ENCODE measurements at places on chromosomes 2 and 18. TPM values are rescaled to one million over a fixed set of nuclear protein-coding genes. Genes with fewer than 3 reads are reported as not detected.

- H3K36me3 ChIP-seq = no peaks in the 10 kb centered on the region
- H3K4me1 ChIP-seq = no peaks in the 10 kb centered on the region
- no peaks in the 10 kb centered on the region for H3K27me3 ChIP-seq
- no peak overlapping the region for H3K4me3 ChIP-seq
Observed at GRCh38 chr2:236847023-236847422, 238.7 kb upstream of the COPS8 start.

DNA sequence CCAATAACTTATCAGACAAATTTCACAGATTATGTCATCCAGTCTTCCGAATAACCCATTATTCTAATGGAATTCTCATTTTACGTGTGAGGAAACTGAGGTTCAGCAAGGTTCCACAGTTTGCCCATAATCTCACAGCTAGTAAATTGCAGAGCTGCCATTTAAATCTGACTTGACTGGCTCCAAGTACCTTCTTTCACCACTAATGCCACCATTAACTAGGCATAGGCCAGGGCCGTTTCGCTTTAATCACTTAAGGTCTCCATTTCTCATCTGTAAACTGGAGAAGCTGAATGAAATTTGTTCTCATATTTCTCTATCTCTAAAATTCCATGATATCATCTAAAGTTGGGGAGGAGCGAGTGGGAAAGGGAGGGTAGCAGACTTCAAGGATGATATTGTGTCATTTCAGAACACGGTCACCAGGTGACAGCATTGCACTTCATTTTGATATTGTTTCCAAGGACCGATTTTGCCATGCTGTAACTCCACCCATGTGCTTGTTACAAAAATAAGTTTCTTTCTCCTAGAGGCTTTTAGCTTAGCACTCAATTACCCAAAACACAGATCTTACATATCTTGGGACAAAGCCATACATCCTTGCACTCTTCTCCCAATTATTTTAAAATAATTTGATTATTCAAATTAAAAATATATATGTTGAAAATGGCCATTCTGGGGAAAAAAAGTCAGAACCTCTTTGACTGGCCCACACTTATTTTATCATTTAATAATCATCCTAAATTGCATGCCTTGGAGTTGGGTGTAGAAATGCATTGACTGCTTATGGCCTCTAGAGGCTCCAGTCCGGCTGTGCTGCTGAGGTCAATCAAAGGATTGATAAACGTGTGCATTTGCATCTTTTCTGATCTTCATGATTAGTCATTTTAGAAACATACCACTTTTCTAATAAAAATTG, 123.8 kb downstream of the AKAIN1 start:
- no peak overlapping the region for H3K4me3 ChIP-seq

Gene G6PC2
- not detected for total RNA-seq

DNA sequence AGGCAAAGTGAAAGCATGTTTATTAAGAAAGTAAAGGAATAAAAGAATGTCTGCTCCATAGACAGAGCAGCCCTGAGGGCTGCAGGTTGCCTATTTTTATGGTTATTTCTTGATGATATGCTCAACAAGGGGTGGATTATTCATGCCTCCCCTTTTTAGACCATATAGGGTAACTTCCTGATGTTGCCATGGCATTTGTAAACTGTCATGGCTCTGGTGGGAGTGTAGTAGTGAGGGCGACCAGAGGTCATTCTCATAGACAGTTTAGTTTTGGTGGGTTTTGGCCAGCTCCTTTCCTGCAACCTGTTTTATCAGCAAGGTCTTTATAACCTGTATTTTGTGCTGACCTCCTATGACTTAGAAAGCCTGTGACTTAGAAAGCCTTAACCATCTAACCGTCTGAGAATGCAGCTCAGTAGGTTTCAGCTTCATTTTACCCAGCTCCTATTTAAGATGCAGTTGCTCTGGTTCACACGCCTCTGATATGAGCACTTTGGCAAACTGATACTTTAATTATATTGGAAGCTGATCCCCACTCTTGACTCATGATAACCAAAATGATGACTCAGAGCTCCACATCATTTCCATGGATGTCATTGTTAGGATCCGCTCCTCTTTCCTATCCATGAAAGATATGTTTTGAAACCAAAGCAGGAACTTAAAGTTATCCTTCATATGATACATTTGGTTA, 14.5 kb upstream of the ERMN start:
- H3K27me3 ChIP-seq = no peaks in the 10 kb centered on the region
- H3K4me3 ChIP-seq = no peak overlapping the region
- H3K4me1 ChIP-seq = no peaks in the 10 kb centered on the region
- no peaks in the 10 kb centered on the region for H3K36me3 ChIP-seq
- no peak overlapping the region for H3K27ac ChIP-seq

DNA sequence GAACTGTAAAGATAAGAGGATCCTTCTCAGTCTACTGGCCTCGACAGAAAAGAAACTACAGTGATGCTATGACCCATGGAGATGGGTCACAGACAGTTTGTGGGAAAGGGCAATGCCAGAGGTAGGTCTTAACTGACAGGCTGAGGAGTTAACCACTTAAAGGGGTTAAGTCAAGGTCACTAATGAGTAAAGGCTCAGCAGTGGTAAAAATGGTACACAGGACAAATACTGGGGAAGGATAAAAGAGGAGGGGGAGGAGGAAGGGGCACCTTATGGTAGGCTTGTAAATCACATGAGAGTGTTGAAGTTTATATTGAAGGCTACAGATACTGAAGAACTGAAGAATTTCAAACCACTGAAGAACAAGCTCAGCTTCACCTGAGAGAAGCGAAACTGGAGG, 9.9 kb downstream of the IER3IP1 start:
- no peak overlapping the region for H3K27ac ChIP-seq
- DNase-seq = no peak
- no peaks in the 10 kb centered on the region for H3K4me1 ChIP-seq
- H3K27me3 ChIP-seq = no peaks in the 10 kb centered on the region

Gene GCG
- total RNA-seq = not detected

GRCh38 chr2:166068981-166069380, 58.8 kb downstream of the SCN1A start:
- no peaks in the 10 kb centered on the region for H3K27me3 ChIP-seq
- H3K4me3 ChIP-seq = no peak overlapping the region
- no peak for DNase-seq
- H3K36me3 ChIP-seq = no peaks in the 10 kb centered on the region
- no peak overlapping the region for H3K27ac ChIP-seq

Gene OSBPL1A
- total RNA-seq = 84.3 TPM

GRCh38 chr2:3838348-3838747, 135.0 kb downstream of the DCDC2C start:
- no peak for DNase-seq
- H3K36me3 ChIP-seq = no peaks in the 10 kb centered on the region

Gene DYNAP
- not detected for total RNA-seq

DNA sequence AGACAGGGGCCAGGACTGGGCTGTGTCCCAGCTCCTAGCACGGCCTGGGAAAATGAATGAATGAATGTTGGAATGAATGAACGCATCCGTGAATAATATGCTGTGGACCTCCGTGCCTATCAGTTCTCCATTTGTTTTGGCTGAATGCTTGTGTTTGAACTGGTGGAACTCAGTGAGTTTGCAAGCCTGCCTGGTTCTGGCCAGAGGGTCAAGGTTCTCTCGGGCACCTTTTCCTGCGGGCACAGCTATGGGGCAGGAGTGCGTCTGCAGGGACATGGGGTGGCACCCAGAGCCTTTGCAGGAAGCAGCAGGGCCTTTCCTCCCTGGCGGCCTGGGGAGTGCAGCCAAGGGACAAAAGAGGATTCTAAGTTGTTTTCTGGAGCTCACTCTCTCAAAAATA, 17.6 kb upstream of the PDIA6 start:
- H3K4me1 ChIP-seq = no peaks in the 10 kb centered on the region
- H3K27ac ChIP-seq = no peak overlapping the region
- H3K27me3 ChIP-seq = no peaks in the 10 kb centered on the region
- no peak for DNase-seq

- no peaks in the 10 kb centered on the region for H3K4me1 ChIP-seq
- H3K27ac ChIP-seq = peak overlapping the region; percentile 90
Observed at GRCh38 chr2:190881598-190882410, 1.2 kb downstream of the GLS start.

Gene EFR3B
- 0.73 TPM for total RNA-seq

DNA sequence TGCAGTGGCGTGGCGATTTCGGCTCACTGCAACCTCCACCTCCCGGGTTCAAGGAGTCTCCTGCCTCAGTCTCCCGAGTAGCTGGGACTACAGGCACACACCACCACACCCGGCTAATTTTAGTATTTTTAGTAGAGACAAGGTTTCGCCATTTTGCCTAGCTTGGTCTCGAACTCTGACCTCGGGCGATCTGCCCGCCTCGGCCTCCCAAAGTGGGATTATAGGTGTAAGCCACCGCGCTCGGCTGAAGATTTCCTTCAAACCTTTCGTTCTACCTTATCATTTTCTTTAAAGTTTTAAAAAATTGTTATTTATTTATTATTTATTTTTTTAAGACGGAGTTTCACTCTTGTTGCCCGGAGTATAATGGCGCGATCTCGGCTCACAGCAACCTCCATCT, 979 bp upstream of the WDR43 start:
- H3K4me3 ChIP-seq = no peak overlapping the region
- H3K27me3 ChIP-seq = no peaks in the 10 kb centered on the region
- no peak overlapping the region for H3K27ac ChIP-seq
- no peak for DNase-seq
- no peaks in the 10 kb centered on the region for H3K36me3 ChIP-seq

Gene NMS
- not detected for total RNA-seq

- no peak overlapping the region for H3K27ac ChIP-seq
- DNase-seq = no peak
- peaks cover 12% of the 10 kb centered on the region for H3K36me3 ChIP-seq
- H3K4me3 ChIP-seq = no peak overlapping the region
Observed at GRCh38 chr2:227536445-227536844, 62.2 kb upstream of the SCYGR2 start.

DNA sequence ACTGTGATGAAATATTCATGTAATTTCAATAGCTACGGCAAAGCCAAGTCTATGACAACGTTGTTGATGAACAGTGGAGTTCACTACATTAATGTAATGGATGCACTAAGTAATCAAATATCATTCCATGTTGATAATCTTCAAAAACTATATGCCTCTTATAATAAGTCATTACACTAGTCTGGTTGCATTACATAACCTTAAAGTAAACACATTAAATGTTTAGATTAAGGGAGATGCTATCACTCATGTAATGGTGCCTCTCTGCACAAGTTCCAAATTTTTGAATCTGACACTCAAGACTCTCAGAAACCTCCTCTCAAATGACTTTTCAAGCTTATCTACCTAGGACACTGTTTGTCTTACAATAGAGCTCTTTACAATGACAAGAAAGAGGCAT, 35.4 kb downstream of the PIEZO2 start:
- no peaks in the 10 kb centered on the region for H3K4me1 ChIP-seq
- DNase-seq = no peak
- H3K27me3 ChIP-seq = no peaks in the 10 kb centered on the region
- no peak overlapping the region for H3K4me3 ChIP-seq

Gene BOLL
- total RNA-seq = not detected

GRCh38 chr2:50315336-50315735, 716.6 kb downstream of the NRXN1 start:
- H3K4me1 ChIP-seq = no peaks in the 10 kb centered on the region
- no peak for DNase-seq
- peaks cover 3% of the 10 kb centered on the region for H3K27me3 ChIP-seq
- H3K36me3 ChIP-seq = no peaks in the 10 kb centered on the region
- H3K4me3 ChIP-seq = no peak overlapping the region
- no peak overlapping the region for H3K27ac ChIP-seq

GRCh38 chr2:217279556-217279955, 419.7 kb upstream of the TNP1 start:
- no peak overlapping the region for H3K4me3 ChIP-seq
- no peak overlapping the region for H3K27ac ChIP-seq
- DNase-seq = no peak
- H3K27me3 ChIP-seq = no peaks in the 10 kb centered on the region
- no peaks in the 10 kb centered on the region for H3K4me1 ChIP-seq

DNA sequence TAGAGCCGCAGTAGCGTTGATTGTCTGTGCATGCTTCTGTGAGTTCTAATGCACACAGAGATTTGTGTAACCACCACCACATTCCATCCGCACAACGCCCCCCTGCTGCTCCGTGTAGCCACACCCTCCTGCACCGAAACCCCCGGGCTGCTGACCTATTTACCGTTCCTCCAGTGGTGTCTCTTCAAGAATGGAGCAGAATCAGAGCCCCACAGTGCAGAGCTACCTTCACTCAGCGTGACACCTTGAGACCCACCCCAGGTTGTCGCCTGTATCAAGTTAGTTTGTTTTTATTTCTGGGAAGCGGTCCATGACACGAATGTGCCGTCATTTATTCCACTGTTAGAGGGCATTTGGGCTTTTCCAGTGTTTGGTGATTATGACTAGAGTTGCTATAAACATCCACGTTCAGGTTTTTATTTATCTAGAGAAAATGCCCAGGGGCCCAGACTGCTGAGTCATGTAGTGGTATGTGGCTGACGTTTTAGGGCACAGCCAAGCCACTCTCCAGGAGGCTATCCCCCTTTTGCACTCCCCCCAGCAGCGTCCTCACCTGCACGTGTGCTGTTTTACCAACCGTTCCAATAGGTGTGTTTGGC, 266.8 kb downstream of the NDUFA10 start:
- H3K4me1 ChIP-seq = no peaks in the 10 kb centered on the region
- H3K36me3 ChIP-seq = no peaks in the 10 kb centered on the region
- H3K4me3 ChIP-seq = no peak overlapping the region
- H3K27ac ChIP-seq = no peak overlapping the region
- H3K27me3 ChIP-seq = no peaks in the 10 kb centered on the region

All from breast epithelium (tissue), 4 donors.